ENCODE measurements at places on chromosomes 13 and 19. TPM values are rescaled to one million over a fixed set of nuclear protein-coding genes. Genes with fewer than 3 reads are reported as not detected.

GRCh38 chr19:3607303-3608078, 816 bp upstream of the TBXA2R start:
- DNase-seq: no peak

DNA sequence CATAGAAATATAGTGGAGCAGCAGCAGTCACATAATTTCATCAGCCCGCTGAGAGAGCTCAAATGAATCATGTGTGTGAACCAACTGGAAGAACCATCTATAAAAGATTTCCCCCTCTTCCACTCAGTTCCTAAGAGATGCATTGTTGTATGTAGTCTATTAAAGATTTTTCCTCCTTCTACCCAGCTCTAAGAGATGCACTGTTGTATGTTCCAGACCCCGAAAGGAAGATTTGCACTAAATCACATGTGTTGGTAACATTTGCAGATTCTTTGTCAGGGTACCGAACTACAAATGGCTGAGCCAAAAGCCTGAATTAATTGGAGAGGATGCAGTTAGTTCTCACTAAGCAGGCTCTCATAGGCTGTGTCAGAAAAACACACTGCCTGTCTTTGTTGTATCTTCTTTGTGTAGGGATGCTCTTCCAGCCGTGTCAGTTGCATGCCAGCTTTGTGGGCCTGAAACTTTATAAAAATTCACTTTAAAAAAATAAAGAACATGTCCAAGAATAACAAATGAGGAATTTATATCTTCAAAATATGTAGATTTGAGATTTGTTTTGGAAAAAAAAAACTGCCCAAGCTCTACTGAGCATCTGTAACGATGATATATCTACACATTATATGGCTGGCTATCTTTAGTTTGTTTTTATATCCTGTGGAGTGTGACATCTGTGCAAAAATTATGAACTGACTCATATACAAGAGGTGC, 223.1 kb downstream of the MZT1 start:
- peak; percentile 28 for DNase-seq

DNA sequence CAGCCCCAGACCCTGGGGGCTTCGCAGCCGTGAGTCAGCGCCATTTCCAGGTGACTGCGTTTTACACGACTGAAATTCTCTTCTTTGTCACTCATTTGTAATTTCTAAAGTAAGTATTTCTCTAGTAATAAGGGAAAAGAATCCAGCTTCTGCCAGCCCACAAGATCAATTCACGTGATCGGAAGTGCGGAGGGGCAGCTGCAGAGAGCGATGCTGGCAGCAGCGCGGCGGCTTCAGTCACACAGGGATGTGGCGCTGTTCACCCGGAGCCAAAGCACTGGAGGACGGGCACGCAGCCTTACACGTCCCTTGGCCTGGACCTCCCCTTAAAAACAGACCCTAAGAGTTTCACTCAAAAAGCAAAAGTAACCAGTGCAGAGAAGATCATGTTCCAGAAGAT, 18.4 kb downstream of the GRTP1 start:
- no peak for DNase-seq

DNA sequence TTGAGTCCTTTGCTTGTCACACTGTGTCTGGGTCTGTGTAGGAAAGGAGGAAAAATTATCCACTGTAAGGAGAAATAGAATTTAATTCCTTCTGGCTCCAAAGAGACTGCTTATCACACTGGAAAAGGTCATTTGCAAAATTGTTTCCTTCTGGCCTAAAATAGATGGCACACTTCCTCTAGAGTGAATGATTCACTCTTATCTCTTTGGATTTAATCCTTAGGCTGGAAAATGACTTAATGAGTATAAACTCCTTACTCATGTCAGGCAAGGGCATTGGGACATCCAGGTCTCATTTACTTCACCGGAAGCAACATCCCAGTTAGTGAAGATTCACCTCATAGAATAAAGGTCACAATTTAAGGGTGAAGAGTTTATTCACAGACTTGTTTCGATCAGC, 293.6 kb downstream of the OXGR1 start:
- no peak for DNase-seq

DNA sequence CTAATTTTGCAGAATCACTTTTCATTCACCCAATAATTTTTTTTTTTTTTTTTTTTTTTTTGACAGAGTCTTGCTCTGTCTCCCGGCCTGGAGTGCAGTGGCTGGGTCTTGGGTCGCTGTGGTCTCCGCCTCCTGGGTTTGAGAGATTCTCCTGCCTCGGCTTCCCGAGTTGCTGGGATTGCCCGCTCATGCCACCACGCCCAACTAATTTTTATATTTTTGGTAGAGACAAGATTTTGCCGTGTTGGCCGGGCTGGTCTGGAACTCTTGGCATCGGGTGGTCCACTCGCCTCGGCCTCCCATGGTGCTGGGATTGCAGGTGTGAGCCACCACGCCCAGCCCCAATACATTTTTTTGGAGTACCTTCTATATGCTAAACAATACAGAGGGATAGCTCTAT, 1120.0 kb upstream of the ATXN8OS start:
- DNase-seq: no peak

GRCh38 chr13:21338639-21339278, 120.3 kb downstream of the ZDHHC20 start:
- DNase-seq: peak; percentile 31

- DNase-seq: peak; percentile 70
Measured at GRCh38 chr13:111216166-111216960, 101.3 kb downstream of the ARHGEF7 start.

DNA sequence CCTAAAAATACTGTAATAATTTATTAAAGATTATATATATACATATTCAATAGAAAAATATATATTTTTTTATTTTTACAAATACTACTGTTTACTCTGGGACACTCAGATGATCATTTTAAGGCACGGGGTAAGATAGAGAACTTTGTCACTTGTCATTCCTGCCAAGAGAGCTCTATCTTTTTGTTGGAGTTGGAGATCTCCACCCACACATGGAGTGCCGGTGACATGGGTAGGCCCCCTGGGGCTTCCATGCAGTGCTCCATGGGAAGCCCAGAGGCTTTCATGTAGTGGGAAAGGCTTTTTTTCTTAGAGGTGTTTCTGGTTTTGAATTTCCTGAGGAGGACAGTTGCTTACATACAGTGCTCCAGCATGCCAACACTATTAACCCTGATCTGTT, 81.4 kb downstream of the LMO7 start:
- DNase-seq: no peak

GRCh38 chr19:42220751-42221097, 612 bp downstream of the ZNF526 start:
- no peak for DNase-seq

GRCh38 chr19:35431145-35431807, 16.8 kb upstream of the FFAR2 start:
- DNase-seq: no peak

- no peak for DNase-seq
Measured at GRCh38 chr19:11435833-11436313, 438 bp downstream of the PRKCSH start.

- no peak for DNase-seq
Measured at GRCh38 chr13:47837104-47837880, 163.8 kb downstream of the SUCLA2 start.

- no peak for DNase-seq
Measured at GRCh38 chr13:103134271-103134670, 68.1 kb upstream of the SLC10A2 start.

- DNase-seq: no peak
Measured at GRCh38 chr13:21100994-21101757, 39.8 kb upstream of the LATS2 start.

Gene DHDH
- 26.3 TPM for polyA plus RNA-seq

Gene CEACAM19
- 5.5 TPM for polyA plus RNA-seq

Gene NXNL1
- not detected for polyA plus RNA-seq

Gene HIF3A
- 3.3 TPM for polyA plus RNA-seq

Gene MED26
- polyA plus RNA-seq: 3.6 TPM

Measured in kidney (tissue), 22 donors.